Activated T-helper 9 cell treated with anti-CD3 and anti-CD28 coated beads, Interleukin-2, amount 50 U/mL, for 16 hours (primary cell): ENCODE measurements at places on chromosomes 3 and 15.

- no peak for DNase-seq
Observed at GRCh38 chr15:77622209-77622933, 10.3 kb downstream of the LINGO1 start.

- DNase-seq: no peak
Observed at GRCh38 chr3:47976135-47976732, 40.0 kb downstream of the MAP4 start.

DNA sequence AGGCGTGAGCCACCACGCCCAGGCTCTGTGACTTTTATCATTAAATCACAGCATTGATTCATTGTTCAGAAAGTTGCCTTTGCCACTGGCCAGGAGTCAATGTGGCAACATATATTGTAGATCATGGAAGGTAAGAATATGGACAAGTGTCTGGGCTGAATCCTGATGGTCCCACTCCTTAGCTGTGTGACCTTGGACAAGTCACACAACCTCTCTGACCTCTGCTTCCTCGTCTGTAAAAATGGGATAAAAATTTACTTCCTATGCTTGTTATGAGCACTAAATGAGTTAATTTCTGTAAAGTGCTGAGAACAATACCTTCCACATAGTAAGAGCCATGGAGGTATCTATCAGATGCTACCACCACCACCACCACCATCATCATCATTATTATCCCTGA lies 103.5 kb upstream of the RAD18 start:
- DNase-seq: no peak

- DNase-seq: no peak
Observed at GRCh38 chr15:25787855-25788520, 75.1 kb downstream of the ATP10A start.

DNA sequence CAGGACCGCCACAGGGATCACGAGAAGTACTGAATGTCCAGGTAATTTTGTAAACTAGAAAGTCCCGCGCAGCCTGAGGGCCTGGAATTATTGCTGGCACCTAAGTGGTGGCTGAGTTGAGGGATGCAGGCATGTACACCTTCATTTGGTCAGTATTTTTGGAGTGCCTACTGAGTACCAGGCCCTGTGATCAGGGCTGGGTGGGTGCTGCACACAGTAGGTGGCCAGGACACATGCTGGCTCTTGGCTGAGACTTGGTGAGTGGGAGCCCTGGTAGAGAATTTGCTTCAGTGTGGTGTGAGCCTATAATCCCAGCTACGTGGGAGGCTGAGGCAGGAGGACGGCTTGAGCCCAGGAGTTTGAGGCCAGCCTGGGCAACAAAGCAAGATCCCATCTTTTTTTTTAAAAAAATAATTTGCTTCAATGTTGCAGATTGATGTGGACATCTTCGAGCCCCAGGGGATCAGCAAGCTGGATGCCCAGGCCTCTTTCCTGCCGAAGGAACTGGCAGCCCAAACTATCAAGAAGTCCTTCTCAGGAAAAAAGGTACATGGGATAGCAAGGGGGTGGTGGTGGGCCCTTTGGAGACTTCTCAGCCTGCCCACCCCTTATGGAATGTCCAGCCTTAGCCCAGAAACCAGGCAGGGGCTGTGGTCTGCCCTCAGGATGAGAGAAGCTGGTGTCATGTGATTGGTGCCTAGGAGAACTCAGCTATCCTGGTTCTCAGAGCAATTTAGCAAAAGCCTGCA lies 2.6 kb downstream of the ITIH1 start:
- DNase-seq: no peak

GRCh38 chr3:185353823-185354614 lies 8.9 kb upstream of the MAP3K13 start:
- peak; percentile 26 for DNase-seq

DNA sequence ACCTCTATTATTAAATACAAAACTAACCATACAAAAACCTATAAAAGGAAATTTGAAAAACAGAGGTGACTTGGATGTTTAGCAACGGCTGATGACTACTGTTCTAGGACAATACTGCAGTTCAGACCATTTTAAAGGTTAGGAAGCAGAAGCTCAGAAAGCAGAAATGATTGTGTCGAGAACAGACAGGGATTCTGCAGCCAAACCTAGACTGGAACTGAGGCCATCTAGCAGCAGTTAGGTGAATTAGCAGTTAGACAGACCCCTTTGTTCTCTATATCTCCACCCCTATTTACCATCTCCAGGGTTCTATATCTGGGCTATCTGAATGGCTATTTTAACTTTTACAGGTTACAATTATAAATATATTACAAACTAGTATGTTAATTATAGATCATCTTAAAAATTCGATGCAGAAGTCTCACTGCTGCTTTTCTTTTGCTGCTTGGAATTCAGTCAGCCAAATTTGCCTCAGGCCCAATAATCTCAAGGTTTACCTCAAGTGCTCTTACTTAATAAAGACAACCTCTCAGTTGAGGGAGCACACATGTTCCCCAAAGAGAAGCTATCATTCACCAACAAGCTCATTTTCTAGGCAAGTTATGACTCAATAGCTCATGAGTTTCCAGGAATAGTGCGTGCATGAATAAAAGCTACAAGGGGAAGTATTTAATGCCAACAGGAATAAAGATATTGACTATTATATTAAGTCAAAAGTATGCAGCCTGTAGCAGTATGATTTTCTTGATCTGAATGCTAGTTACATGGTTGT lies 9.3 kb upstream of the IL1RAP start:
- DNase-seq: no peak

DNA sequence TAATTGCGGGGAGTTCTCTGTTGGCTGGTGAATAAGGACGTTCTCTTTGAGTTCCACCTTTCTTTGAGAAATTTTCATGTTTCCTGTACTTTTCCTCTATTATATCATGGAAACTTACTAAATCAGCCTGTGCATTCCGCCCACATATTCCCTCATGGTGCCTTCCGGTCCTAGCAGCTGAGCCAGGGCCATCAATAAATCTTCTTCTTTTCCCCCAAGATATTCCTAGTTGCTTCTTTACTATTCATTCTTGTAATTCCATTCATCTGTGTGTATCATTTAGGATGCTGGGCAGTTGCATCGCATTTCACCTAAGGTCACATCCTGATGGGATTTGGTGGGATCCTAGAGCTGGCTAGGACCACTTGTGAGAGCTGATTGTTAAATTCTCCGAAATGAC lies 139.2 kb downstream of the RBMS3 start:
- no peak for DNase-seq
